Pancreas (tissue), 10 donors: ENCODE measurements at places on chromosomes 3 and 15. TPM values are rescaled to one million over a fixed set of nuclear protein-coding genes. Genes with fewer than 3 reads are reported as not detected.

Gene HMCES
- 10.7 TPM for total RNA-seq

Gene RAB6B
- 9.2 TPM for total RNA-seq

Gene ELL3
- 2.2 TPM for total RNA-seq

Gene PLXNB1
- 103 TPM for total RNA-seq

Gene SCN11A
- 0.05 TPM for total RNA-seq

Gene CXCR6
- total RNA-seq = 0.08 TPM

Gene STRC
- 0.41 TPM for total RNA-seq

DNA sequence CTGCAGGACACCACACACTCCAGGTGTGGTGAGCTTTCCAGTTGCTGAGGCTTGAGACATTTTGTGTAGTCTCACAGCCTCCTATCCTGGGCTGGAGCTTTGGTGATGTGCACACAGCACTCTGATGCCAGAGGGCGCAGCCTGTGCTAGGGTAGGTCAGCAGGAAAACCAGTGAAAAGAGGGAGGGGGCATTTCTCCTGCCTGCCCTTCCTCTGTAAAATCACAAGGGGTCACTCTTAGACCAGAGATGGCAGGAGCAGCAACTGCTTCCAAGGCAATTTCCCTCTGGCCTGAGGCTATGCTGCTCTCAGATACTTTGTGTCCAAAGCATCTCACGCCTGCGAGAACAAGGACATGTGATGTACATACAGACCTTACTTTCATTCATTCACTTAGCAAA lies 16.5 kb upstream of the MUSTN1 start:
- no peak for DNase-seq

GRCh38 chr3:58383904-58384303 lies 49.7 kb downstream of the PDHB start:
- no peak for DNase-seq

- DNase-seq = no peak
Measured at GRCh38 chr15:84874981-84875699, 9.3 kb upstream of the SLC28A1 start.

GRCh38 chr3:104584682-104585081 lies 782.0 kb upstream of the ALCAM start:
- DNase-seq = no peak

GRCh38 chr3:126452213-126452612 lies 23.5 kb downstream of the ZXDC start:
- no peak for DNase-seq

DNA sequence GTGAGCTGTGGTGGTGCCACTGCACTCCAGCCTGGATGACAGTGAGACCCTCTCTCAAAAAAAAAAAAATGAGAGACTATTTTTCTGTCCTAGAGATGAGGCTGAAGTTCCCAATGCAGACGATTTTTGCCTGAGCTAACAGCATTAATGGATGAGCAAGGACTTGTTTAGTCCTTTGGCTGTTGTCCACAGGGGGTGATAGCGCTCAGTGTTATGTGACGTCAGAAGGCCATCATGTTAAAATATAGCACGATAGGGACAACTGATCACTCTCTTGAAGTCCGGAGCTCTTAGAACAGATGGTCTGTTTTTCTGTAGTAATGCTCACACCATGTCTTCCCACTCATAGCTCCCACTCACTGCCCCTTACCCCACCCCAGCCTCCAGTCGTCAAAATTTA lies 6.8 kb downstream of the TRNT1 start:
- no peak for DNase-seq

- no peak for DNase-seq
Measured at GRCh38 chr15:59562448-59563186, 49.0 kb upstream of the GCNT3 start.

DNA sequence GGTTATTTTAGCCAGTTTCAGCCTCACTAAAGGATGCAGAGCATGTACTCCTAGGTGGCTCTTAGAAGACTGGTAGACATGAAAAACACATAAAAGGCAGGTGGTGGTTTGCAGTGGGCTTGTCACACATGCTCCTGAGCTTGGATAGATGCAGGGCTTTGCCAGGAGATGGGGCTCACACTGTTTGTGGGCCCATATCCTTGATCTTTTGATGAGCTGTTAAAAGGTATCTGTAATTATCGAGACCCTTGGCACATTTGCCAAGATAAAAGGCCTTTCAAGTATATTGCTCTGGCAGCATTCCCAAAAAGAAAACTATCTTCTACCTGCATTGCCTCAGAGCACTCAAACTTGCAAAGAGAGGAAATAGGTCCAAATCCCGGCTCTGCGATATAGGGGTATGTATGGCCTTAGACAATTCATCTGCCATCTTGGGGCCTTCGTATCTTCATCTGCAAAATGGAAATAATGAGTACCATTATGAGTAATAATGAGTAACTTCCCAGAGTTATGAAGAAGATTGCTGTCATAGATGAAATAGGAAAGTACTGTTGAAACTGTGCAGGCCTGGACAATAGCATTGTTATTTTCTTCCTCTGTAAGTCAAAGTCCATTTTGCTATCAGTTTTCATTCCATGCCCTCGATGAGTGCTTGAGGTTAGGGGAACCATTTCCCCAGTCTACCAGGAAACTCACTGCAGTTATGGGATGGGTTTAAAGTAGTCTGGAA lies 172.7 kb downstream of the SYNPR start:
- no peak for DNase-seq

DNA sequence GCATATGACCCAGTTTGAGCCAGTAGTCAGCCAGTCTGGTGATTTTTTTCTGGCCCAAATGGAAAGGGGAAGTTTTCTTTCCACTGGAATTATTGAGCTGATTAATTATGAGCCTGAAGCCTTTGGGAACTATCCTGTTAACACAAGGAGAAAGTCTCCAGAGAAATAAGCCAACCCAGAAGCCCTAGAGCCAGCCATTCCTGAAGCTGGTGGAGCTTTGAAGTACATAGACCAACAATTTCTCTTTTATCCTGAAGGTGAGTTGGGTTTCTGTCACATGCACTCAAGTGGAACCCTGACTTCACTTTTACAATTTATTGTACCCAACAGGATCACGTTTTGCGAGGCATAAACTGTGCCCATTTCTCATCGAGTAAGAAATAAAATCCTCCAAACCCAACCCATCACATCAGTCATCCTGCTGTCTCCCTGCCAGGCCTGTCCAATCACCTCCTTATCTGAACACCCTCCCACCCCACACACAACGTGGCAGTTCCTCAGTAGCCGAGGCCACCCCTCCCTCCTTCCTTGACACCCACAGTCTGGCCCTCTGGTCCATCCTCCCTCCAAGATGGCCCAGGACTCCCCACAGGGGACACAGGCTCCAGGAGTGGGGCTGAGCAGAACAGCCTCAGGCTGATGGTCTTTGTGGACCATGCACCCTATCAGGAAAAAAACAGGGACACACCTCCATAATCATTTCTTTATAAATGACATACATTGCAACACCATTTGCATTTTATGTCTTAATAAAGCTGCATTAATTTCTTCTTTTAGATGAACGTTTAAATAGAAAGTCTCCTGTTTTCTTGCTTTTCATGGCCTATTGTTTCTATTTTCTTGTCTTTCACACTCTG lies 55.7 kb upstream of the GATA2 start:
- DNase-seq = no peak

- DNase-seq = no peak
Measured at GRCh38 chr3:186946756-186947375, 16.5 kb downstream of the ST6GAL1 start.

DNA sequence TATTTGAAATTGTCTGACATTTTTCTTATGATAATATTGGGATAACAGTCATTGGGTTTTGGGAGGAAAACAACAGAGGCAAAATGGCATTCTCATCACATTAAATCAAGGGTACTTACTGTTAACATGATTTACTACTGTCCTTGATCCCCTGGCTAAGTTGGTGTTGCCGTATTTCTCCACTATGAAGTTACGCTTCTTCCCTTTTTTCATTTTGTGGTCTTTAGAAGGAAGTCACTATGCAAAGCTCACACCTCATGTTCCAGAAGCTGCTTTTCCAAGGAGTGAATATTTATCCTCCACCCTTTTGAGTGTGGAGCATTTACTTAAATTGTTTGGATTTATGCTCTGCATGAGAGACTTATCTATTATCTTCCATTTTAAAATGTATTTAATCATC lies 63.7 kb downstream of the ALCAM start:
- DNase-seq = no peak

DNA sequence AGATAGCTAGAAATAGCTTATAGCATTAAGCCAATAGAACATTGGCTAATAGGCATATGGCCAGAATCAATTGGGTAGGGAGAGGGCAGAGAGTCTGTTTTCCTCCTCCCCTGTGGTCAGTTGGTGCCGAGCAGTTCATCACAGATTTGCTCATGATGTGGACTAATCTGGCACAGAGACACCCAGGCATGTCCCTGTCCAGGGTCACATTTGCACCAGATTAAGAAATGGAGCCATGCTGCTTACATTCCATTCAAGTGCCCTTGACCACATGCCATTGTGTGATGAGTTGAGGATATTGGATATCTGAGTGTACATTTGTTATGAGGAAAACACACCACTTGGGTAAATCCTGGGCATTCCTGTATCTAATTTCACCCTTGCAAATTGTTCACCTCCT lies 53.4 kb downstream of the USP13 start:
- DNase-seq = no peak

DNA sequence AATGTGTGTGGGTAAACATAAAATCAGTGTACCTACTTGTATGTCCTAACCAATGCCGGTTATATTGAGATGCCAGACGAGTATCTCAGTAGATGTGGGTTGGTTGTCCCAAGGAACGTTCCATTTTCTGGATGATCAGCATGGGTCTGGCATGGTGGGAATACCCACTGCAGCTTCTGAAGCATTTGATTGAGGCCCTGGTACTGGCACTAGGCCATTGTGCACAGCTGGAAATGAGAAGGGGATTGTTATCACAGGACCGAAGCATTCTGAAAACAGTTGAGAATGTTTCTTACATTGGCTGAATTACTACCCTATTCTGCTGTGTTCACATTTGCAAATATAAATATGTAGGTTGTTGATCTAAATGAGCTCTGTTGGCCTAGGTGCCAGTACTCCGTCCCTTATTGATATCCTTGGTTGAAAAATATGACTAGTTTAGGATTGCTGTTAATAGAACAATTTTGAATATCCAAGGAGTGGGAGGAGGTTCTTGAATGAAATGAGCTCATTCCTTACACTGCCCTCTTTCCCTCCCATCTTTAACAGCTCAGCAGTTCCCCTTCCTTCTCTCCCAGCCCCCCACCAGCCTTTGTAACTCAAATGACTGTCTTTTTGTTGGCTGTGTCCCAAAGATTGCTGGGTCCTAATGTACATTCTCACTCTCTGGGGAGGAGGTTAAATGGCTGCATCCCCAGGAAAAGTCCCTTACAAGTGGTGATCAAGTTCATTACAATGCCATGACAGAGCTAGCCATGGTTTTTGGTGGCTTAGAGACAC lies 293.3 kb upstream of the TPM1 start:
- no peak for DNase-seq

DNA sequence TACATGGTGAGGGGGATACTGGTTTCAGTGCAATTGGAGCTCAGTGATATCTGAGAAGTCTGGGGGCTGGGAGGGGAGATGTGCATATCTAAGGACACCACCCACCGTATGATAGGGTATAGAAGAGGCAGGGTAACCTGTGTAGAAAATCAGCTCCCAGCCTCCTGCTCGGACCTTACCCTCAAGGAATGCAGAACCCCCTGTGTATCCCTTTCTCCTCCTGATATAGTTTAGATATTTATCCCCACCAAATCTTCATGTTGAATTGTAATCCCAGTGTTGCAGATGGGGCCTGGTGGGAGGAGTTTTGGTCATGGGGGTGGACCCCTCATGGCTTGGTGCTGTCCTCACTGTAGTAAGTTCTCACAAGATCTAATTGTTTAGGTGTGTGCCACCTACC lies 48.2 kb upstream of the GATA2 start:
- no peak for DNase-seq

DNA sequence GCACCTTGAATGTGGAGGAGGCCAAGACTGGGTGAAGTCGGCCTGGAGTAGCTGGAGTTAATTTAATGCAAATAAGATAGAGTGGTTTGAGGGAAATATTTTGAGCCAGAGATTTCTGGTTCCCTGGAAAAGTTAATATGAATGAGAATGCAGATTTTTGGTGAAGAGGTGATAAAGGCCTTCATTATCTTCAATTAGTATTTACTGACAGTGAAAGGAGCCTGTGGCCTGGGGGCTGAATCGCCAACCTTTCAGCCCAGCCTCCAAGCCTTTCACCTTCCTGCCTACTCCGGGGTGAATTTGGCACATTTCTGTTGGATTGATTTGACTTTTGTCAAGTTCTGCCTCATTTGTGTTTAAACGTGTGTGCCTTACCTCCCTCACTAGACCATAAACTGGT lies 147.8 kb downstream of the SOX2 start:
- no peak for DNase-seq

GRCh38 chr15:43255376-43255775 lies 11.4 kb downstream of the TGM5 start:
- no peak for DNase-seq

DNA sequence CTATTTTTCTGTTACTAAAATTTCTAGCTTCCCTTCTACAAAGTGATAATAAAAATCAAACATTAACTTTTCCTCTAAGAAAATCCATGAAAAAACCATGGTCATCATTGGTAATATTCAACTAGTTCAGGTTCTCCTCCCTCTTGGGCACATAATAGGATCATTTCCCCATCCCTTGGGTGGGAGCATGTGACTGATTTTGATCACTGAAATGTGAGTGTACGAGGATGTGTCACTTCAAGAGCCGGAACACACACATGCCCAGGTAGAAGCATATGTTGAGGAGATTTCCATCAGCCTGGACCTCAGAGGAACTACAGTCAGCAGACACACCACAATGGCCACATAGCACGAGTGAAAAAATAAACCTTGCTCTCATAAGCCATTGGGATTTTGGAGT lies 36.1 kb downstream of the AP3S2 start:
- DNase-seq = no peak

DNA sequence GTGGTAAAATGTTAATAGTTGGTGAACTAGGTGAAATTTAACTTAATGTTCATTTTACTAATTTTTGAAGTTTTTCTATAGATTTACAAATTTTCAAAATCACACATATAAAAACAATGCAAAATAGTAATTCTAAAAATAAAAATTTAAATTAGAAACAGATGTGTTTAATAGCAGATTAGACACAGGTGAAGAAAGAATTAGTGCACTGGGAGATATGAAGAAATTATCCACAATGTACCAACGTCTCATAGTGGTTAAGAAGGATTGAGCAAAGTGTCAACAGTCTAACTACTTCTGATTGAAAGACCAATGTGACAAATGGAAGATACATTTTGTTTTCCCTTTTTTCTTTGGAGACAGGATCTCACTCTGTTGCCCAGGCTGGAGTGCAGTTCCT lies 26.5 kb downstream of the SPG11 start:
- DNase-seq = no peak

GRCh38 chr3:124207873-124208485 lies 216.1 kb upstream of the ROPN1 start:
- DNase-seq = no peak

GRCh38 chr3:47491777-47492176 lies 16.0 kb upstream of the SCAP start:
- no peak for DNase-seq
